Activated CD4-positive, alpha-beta T cell treated with anti-CD3 and anti-CD28 coated beads, Interleukin-2, Interleukin-4, amounts not matched to agents 100 ng/mL and 50 ng/mL, durations not matched to agents 16 hours and 8 hours (primary cell): ENCODE measurements at places on chromosomes 5 and 9.

- DNase-seq = peak; percentile 81
These were observed 226.6 kb downstream of the SNX18 start for GRCh38 chr5:54743997-54744788.

- no peak for DNase-seq
These were observed 23.1 kb downstream of the ANP32B start for GRCh38 chr9:98006127-98006796.

GRCh38 chr5:125057912-125058826 is 311.7 kb upstream of the ZNF608 start:
- DNase-seq = no peak

DNA sequence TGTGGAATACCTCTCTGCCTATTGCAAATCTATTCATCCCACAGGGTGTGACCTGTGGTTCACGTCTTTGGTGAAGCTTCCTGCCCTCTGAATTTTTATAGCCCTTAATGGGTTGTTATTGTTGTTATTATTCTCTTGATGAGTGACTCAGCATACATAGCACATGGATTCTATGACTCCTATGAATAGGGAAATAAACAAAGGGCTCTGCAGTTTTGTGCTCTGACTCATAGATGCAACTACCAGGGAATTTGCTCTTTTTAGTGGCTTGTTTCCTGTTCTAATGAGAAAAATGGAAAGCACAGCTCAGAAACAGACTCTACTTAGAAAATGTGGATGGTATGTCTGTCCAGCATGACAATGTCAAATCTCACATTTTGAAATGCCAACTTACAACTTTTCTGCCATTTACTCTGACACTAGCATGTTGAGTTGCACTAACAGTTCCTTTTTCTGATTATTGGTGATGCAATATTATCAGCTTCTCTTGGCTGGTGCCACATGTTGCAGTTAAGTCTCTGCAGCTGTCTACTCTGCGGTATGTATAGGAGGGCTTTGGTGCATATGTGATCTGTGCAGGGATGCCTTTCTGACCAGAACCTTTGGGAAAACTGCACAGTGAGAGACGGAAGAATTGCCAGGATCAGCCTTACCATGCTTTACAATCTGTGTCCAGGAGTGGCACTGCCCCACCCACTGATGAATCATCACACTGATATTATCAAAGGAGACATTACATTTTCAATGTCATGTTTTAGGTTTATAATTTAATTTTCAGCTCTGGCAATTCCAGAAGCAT is 996.4 kb upstream of the WWC1 start:
- no peak for DNase-seq

DNA sequence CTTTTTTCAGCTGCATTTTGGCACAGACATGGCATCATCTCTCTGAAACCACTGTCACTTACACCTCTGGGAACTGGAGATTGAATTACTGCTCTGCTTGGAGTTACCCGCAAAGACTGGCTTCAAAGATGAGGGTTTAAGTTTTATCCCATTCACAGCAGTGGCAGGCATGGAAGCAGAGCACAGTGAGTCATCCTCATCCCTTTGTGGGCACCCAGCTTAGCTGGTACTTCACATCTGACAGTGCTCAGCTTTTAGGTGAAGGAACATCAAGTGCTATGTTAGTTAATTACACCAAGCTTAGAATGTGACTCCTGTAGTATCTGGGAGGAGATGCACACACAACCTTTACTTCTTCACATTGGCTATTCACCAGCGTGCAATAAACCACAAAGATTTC is 24.8 kb upstream of the ALDH1A1 start:
- no peak for DNase-seq

DNA sequence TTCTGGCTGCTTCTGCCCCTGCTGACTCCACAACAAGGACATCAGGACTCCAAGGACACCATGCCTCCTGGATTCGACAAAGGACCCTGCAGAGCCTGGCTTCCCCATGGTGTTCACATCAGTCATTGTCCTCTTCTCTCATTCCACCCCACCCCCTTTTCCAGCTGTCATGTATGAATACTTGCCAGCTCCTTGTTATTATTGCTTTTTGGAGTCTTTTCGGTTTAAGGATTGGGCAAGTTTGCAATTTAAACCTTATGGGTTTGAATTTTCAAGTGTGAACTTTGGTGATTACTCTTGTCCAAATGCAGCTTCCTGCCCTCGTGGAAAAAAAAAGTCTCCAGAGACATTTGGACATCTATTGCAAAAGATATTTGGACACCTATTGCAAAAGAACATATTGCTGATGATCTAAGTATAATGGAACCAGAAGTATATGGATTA is 14.2 kb upstream of the LVRN start:
- no peak for DNase-seq

DNA sequence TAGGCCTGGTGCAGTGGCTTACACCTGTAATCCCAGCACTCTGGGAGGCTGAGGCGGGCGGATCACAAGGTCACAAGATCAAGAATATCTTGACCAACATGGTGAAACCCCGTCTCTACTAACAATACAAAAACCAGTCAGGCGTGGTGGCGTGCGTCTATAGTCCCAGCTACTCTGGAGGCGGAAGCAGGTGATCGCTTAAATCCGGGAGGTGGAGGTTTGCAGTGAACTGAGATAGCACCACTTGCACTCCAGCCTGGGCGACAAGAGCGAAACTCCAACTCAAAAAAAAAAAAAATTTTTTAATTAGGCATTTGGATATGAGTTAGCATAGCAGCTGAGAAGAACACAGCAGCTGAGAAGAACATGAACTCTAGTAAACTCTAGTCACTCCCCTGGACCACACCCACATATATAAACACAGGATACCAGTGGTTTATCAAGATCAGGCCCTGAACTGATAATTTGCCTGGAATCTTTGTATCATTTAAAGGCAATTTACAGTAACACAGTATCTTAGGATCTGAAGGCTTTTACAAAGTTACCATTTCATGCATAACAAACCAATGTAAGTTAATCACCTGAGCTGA is 4.6 kb upstream of the UGCG start:
- no peak for DNase-seq

- DNase-seq = no peak
These were observed 27.7 kb upstream of the PAX5 start for GRCh38 chr9:37061768-37062167.

GRCh38 chr5:179472641-179473040 is 77.7 kb upstream of the RUFY1 start:
- no peak for DNase-seq

GRCh38 chr5:9157811-9158210 is 388.1 kb downstream of the SEMA5A start:
- DNase-seq = no peak

DNA sequence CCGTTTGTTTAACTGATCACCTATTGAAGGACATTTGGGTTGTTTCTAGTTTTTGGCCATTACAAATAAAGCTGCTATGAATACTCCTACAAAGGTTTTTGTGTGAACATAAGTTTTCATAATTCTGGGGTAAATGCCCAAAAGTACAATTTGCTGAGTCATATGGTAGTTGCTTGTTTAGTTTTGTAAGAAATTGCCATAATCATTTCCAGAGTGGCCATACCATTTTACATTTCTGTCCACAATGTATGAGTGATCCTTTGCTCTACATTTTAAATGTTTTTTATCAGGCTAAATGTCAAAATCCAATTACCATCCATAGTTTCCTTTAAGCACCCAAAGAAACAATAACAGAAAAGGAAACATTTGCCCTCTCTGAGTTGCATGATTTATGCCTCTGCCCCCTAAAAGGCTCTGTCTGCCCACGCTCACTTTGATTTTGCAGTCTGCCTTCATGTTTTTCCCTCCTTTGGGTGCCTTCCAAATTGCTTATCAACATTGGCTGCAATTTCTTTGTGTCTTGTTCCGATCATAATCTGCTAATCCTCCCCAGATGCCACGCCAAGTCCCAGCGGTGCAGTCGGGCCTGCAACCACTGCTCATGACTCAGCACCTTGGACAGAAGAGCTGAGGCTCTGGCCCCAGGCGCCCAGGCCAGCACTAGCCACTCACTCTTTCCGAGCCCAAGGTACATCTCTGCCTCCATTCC is 339.2 kb downstream of the PIK3R1 start:
- DNase-seq = no peak

DNA sequence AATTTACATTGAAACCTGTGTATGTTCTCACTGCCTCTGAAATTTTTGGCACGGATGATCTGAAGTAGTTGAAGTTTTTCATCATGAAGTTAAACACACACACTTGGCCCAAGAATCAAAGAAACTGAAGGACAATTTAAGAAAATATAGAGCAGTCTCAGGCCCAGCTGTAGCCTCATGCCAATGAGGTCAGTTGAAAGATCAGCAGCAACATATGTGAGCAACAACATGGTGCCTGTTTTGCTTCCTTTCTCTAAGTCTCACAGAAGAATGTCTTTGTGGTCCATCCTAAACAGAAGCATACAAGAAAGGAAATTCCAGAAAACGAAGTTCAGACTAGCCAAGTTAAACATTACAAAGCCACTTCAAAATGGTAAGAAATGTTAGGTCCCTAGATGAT is 1737.2 kb downstream of the MAT2B start:
- no peak for DNase-seq

DNA sequence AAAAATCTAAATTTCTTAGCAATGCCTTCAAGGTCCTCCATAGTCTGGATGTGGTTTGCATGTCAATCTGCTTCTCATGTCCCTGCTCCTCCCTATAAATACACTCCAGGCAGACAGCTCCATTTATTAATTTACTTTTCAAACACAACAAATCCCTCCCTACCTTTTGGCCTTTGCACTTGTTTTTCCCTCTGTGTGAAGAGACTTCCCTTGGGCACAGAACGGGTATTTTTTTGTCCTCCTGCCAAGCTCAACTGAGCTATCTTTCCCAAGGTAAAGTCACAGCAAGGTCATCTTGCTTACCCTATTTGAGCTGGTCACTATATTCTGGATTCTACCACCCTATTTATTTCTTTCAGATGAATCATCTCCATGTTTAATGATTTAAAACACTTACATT is 159.6 kb upstream of the ANKH start:
- no peak for DNase-seq

- no peak for DNase-seq
These were observed 15.6 kb upstream of the TPM2 start for GRCh38 chr9:35705372-35705771.

DNA sequence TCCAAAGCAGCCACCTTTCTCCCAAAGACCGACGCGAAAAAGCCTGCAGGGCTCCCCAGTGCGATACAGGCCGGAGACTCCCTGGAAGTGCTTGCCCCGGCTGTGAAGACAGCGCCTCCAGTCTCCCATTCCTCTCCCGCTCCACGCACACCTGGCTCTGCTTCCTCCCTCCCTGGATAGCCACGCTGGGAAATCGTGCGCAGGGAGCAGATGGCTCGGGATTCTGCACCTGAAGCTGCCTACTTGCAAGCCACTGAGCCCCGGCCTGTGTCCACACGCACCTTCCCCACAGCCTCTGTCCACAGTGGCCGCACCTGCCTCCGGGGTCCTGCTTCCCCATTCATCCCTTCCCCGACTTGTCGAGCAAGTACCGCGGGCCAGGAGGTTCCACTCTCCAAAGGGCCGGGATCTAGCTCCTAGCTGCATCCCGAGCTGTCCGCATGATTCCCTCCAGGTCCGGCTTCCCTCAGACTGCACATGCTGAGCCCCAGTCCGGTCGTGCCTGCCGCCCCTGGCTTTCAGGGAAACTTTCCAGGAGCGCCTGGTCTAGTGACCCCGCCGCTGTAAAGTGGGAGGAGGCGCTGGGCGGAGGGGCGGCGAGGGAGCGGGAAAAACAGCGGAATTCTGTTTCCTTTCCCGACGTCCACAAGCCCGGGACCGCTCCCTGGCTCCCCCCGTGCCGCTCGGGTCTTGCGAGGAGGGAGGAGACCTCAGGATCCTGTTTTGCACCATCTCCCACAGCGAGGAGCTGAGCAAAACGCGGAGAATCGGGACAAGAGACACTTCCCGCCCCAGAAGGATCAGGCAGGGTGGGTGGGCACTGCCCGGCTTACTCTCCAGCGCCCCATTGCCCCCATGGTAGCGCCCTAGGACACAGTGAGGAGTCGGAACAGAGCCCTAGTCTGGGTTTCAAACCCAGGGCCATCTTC is 2.0 kb downstream of the SEMA6A start:
- no peak for DNase-seq

GRCh38 chr5:119678351-119679028 is 49.1 kb downstream of the FAM170A start:
- DNase-seq = no peak

DNA sequence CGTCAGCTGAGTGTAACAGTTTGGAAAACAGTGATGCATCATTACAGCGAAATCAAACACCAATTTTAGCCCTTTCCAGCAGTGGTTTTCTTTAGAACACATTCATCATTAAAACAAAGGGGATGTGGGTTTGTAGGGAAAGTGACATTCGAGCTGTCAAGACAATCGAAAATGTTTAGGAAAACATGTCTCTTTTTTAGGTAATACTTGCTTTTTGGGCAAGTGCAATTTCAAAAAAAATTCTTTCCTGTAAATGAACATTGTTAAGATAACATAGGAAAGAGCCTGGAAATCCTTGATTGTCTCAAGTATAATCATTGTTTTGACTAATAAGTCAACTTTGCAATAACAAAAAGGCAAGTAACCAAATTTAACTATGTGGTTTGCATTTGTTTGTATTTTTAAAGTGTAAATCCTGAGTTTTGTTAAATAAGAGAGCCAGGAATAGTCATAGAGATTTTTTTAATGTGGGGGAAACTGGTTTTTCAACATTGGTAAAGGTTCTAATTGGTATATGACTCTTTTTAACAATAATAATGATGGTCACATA is 182.5 kb downstream of the TTLL11 start:
- DNase-seq = no peak

GRCh38 chr5:111551161-111551560 is 38.8 kb upstream of the STARD4 start:
- DNase-seq = no peak

- no peak for DNase-seq
These were observed 83.3 kb upstream of the CXCL14 start for GRCh38 chr5:135662061-135662481.

- no peak for DNase-seq
These were observed 114.6 kb downstream of the MRPL36 start for GRCh38 chr5:1685066-1685465.

GRCh38 chr9:116058421-116058820 is 95.2 kb upstream of the PAPPA start:
- no peak for DNase-seq

- DNase-seq = no peak
These were observed 318.3 kb upstream of the GRAMD2B start for GRCh38 chr5:126104951-126105350.

DNA sequence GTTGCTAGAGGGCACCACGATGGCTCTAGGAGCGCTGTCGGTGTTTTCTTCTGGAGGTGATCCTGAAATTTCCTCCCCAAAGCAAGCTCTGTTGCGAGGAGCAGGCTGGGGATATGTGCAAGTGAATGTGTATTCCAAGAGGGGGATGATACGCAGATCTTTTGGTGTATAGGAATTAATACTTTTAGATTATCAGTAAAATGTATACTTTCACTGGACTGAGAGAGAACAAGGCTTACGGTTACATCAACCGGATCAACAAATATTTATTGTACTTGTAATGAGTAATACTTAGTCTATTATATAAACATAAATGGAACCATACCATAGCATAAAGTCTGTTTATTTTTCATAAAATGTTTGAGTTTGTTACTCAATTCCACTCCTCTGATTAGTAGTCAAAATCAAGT is 632 bp upstream of the PRKAA1 start:
- no peak for DNase-seq
